GM12891 (cell line): ENCODE measurements at places on chromosomes 5 and 9.

DNA sequence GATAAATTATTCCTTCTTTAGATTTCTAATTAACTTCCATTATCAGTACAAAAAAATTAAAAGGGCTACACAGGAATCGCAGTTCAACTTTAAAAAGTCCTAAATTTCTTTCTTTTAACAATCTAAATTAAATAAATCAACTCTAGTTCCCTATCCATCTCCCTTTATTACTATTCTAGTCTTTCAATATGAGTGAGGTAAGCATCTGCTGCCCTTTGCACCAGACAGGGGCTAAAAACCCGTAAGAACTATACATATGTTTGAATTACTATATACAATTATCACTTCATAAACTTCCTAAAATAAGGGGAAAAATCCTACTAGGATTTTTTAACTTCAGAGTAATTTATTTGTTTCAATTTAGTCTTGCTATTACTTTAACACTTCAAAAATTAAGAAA lies 145.6 kb downstream of the SSBP2 start:
- DNase-seq = no peak

GRCh38 chr5:58094031-58094430 lies 365.9 kb downstream of the PLK2 start:
- DNase-seq = no peak

DNA sequence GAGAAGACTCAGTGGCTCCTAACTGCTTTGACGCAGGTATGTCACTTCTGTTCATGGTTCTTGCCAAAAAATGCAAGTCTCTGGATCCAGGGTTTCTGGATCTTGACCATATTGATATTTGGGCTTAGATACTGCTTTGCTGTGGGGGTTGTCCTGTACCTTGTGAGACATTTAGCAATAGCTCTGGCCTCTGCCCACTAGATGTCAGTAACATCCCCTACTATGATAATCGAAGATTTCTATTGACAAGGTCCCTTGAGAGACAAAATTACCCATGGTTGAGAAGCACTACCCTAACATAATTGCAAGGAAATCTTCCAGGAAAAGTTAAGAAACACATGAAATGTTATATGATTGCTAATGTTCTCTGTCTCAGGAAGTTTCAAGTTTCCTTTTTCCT lies 285.4 kb downstream of the TMEM232 start:
- no peak for DNase-seq

DNA sequence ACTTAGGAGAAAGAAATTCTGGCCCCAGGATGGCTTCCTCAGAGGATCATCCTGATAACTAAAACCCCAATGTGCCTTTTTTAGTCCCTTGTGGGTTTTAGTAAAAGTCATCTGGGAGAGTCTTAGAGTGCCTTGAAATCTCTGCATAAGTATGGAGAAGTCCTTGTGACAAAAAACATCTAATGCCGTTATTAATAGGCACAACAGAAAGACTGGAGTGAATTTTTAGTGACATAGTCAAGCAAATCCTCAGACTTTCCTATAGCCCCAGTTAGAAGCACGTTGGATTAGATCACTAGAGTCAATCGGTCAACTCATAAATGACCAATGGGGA lies 108.2 kb upstream of the MPDZ start:
- no peak for DNase-seq

GRCh38 chr5:114369680-114370417 lies 8.0 kb downstream of the KCNN2 start:
- DNase-seq = no peak

- no peak for DNase-seq
Observed at GRCh38 chr9:100933656-100934055, 94.9 kb upstream of the PLPPR1 start.

DNA sequence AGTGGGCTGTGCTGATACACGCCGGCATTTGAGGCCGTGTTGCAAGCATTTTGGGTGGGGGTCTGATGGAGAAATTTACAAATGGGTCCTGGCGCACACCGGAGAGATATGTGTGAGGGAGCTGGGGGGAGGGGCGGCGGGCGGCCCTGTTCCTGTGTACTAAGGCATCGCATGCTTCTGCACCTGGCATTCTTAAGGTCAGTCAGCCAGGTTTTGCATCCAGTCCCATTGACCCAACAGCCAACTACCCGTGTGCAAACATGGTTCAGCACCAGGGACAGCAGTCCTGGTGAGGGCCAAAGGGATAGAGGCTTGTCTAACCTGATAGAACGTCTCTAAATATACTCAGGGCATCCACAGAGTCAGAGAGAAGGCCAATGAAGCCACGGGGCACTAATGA lies 839 bp downstream of the GABRG2 start:
- DNase-seq = peak; percentile 1

DNA sequence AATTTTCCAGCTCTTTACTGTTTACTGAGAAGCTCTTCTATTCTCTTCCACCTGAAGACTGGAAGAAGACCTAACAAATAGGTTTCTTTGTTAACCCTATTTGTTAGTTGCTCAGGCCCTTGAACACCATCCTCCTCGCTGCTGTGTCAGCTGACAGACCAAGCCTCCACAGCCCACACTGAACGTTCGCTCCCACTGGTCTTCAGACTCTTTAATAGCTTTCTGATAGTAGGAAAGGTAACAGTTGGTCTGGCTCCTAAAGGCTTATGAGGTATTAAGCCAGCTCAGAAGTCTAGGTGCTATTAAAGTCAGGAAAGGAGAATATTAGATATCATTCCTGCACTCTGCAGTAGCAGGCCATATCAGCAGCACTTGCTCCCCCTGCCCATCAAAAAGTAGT lies 23.3 kb upstream of the F2R start:
- no peak for DNase-seq
